Left renal cortex interstitium (tissue), 4 donors: ENCODE measurements at places on chromosomes 1 and 21.

- no peak for DNase-seq
Observed at GRCh38 chr1:206490771-206491405, 16.4 kb upstream of the RASSF5 start.

DNA sequence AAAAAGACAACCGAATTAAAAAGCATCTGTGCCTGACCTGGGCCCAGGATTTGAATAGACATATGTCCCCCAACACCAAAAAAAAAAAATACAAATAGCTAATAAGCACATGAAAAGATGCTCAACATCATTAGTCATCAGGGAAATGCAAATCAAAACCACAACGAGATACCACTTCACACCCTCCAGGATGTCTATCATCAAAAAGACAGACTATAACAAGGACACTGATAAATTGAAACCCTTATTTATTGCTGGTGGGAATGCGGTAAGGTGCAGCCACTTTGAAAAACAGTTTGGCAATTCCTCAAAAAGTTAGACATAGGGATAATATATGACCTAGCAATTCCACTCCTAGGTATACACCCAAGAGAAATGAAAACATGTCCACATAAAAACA, 72.3 kb upstream of the CAMK1G start:
- no peak for DNase-seq

- no peak for DNase-seq
Observed at GRCh38 chr1:167658574-167659328, 28.7 kb downstream of the RCSD1 start.

- no peak for DNase-seq
Observed at GRCh38 chr1:116256286-116256649, 116.8 kb upstream of the ATP1A1 start.

GRCh38 chr1:221845650-221846371, 103.9 kb upstream of the DUSP10 start:
- no peak for DNase-seq

DNA sequence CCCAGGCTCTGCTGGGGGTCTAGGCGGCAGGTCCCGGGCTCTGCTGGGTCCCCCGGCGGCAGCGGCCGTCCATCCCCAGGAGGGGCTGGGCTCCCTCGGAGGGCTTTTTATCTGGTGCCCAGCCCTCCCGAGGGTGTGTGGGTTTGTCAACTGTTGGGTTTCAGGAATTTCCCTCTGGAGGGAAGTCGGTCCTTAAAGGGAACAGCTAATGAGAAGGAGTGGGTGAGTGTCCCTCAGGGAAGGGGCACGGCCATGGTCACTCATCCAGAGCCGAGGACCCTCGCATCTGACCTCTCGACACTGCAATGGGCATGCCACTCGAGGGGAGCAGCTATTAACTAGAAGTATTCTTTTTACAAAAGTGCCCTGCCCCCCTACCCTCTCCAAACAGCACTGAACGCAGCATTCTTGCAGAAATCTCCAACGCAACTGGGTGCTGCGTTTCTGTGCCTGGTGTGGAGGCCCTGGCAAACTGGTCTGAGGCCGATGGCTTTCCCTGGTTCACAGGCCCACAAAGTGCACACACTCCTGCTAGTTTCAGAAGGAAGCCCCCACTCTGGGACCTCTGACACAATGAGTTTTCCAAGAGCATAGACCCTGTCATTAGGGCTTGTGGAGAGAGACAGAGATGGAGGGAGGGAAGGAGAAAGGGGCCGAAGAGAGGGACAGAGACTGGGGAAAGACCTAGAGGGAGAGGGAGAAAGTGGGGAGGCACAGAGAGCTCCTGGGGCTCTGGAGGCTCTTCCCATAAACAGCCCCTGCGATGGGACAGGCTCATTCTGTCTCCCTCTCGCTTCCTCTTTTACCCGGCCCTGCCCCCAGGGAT, 1.0 kb upstream of the TSPEAR start:
- DNase-seq: no peak

DNA sequence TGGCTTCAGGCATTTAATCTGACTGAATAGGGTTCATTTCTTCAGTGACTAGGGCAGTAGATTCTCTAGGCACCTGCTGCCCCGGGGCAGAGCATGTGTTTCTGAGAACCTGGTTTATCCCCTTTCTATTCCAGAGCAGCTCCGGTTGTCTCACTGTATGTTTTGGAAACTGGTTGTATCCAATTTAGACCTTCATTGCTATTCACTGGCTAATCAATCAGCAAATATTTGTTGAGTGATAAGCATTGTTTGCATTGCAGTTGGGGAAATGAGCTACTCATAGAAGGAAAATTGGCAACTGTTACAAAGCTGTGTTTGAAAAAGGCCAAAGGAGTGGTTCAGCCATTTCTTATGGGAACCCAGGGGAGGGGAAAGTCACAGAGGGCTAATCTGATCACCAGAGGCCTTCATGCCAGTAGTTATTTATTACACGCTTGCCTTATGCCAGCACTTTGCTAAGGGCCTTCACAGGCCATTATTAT, 2.9 kb downstream of the QSOX1 start:
- no peak for DNase-seq

- no peak for DNase-seq
Observed at GRCh38 chr1:168220470-168220871, 5.3 kb upstream of the SFT2D2 start.

DNA sequence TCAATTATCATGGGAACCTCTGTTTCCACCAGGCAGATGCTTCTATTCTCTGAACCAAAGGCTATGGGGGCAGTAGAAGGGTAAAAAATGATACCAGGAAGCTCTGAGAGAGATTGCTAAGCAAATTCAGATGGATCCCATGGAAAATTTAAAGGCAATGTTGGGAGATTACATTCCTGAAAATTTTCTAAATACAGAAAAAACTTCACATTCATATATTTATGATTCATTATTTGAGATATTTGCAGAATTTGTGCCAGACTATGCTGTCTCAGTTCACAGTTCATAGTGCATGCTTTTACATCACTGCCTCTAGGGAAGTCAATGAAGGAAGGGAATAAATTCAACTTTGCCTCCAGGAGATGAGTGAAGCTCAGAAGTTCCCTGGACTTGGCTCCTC, 57.5 kb downstream of the KCNT2 start:
- no peak for DNase-seq

GRCh38 chr1:33096363-33097005, 15.5 kb downstream of the AZIN2 start:
- DNase-seq: no peak

DNA sequence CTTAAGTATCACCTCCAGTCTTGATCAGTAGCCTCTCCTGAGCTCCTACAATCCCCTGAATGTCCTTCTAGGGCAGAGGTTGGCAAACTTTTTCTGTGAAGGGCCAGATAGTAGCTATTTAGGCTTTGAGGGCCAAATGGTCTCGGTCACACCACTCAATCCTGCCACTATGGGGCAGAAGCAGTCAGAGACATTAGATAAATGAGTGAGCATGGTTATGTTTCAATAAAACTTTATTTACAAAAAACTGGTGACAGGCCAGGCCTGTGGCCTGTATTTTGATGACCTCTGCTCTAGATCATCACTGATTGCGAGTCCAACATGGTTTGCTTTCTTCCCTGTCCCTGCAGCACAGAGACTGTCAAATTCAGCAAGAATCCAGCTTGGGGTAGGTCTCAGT, 36.3 kb downstream of the LRP8 start:
- no peak for DNase-seq

- no peak for DNase-seq
Observed at GRCh38 chr1:32893198-32894018, 7.1 kb downstream of the HPCA start.

GRCh38 chr21:42105476-42106315, 34.6 kb downstream of the UMODL1 start:
- DNase-seq: no peak

DNA sequence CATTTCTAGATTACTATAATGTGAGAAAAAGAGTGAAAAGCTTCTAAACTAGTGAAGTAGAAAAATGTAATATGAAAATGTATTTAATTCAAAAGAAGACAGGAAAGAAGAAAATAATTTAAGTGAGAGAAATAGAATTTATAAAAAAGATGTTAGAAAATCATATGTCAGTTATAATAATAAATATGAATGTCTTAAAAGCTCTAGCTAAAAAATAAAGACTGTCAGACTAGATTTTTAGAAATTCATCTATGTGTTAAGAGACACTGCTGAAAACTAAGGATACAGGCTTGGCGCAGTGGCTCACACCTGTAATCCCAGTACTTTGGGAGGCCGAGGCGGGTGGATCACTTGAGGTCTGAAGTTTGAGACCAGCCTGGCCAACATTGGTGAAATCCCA, 37.3 kb upstream of the VANGL1 start:
- DNase-seq: no peak

- DNase-seq: no peak
Observed at GRCh38 chr1:33342041-33342723, 21.3 kb upstream of the A3GALT2 start.
